Ovary (tissue), 10 donors: ENCODE measurements at places on chromosomes 2 and 18. TPM values are rescaled to one million over a fixed set of nuclear protein-coding genes. Genes with fewer than 3 reads are reported as not detected.
A peak's percentile ranks its signal among the peaks of the same experiment; 100 is the strongest.

- peak overlapping the region; percentile 62 for H3K27ac ChIP-seq
- H3K27me3 ChIP-seq, result no peaks in the 10 kb centered on the region
- DNase-seq, result peak; percentile 77
- no peaks in the 10 kb centered on the region for H3K36me3 ChIP-seq
- no peak overlapping the region for H3K4me3 ChIP-seq
Observed at GRCh38 chr2:240369801-240370585, 65.5 kb upstream of the GPC1 start.

- no peaks in the 10 kb centered on the region for H3K27me3 ChIP-seq
- no peak for DNase-seq
- H3K27ac ChIP-seq, result no peak overlapping the region
- peaks cover 1% of the 10 kb centered on the region for H3K4me1 ChIP-seq
- H3K36me3 ChIP-seq, result no peaks in the 10 kb centered on the region
- H3K4me3 ChIP-seq, result no peak overlapping the region
Observed at GRCh38 chr18:27412556-27412955, 227.4 kb upstream of the CHST9 start.

DNA sequence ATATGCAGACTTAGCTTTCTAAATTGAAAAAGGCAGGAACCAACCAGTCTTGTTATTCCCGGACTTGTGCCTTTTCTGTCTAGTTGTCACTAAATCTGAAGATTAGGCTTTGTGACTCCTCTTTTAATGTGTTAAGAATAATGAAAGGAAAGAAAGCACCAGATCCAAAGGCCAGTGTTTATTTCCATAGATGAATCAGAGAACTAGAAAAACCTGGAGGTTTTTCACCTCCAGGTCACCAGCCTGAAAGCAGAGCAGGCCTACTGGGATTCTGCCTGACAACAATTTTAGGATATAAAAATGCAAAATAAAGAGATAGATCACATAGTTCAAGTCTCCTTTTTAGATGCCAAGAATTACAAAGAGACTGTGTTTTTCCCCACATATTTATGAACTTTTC lies 160.4 kb downstream of the GULP1 start:
- no peak for DNase-seq
- no peaks in the 10 kb centered on the region for H3K27me3 ChIP-seq
- H3K4me1 ChIP-seq, result peaks cover 3% of the 10 kb centered on the region
- no peak overlapping the region for H3K4me3 ChIP-seq
- H3K36me3 ChIP-seq, result no peaks in the 10 kb centered on the region
- H3K27ac ChIP-seq, result no peak overlapping the region

DNA sequence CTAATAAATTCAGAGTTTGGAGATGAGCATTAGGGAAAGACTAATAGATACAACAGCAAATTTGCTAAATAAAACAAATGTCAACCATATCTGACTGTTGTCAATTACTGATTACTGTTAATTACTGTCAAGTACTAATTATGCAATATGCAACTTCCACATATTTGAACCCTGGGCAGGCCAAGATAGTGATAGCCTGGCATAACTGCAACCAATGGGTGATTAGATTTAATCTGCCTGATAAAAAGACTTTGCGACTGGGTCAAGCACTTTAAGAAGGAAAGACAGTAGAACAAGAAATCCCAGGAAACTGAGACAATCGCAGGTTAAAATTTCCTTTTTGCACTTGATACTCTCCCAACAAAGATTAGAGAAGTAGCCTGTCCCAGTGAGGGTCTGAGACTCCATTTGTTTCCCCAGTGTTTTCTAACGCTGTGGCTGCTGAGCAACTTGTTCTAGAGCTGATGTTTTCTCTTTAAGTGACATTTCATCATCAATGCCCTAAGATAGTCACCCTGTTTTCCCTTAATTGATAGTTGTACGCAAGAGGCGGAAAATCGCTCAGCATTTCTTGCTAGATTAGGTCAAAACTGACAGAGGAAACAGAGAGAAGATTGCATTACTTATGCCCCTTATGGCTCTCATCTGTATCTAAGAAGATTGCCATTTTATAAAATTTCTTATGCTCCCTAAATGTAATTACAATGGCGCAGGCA lies 17.8 kb downstream of the ARHGAP15 start:
- DNase-seq, result no peak
- no peaks in the 10 kb centered on the region for H3K36me3 ChIP-seq
- no peaks in the 10 kb centered on the region for H3K27me3 ChIP-seq
- no peak overlapping the region for H3K27ac ChIP-seq

DNA sequence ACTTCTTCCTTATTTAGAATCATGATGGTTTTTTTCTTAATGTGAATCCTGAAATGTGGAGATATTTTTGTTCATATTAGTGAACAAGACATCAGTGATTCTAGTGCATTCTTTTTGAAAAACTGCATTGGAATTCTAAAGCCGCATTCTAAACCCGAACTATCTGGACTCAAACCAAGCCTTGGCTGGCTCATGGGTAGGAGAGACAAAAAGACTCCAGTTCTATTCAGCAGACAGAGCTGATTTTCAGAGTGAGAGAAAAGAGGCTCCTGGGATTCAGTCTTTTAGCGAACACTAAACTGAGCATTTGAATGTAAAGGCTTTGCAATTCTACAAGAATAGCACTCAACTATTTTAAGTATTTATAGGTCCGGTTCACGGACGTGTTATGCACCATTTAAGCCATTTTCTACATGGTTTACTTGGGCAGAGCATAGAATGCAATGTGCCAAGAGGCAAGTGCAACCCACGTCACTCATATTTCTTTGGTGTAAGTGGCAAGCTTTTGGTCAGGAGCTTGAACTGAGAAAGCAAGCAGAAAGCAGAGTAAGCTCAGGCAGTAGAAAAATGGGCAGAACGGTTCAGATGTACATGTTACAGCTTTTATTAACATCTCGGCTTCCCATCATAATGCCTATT lies 227.3 kb upstream of the RAB12 start:
- no peaks in the 10 kb centered on the region for H3K27me3 ChIP-seq
- H3K4me1 ChIP-seq, result no peaks in the 10 kb centered on the region
- H3K27ac ChIP-seq, result no peak overlapping the region
- no peak for DNase-seq
- H3K4me3 ChIP-seq, result no peak overlapping the region
- no peaks in the 10 kb centered on the region for H3K36me3 ChIP-seq

GRCh38 chr18:36467614-36468013 lies 170.1 kb downstream of the FHOD3 start:
- no peaks in the 10 kb centered on the region for H3K4me1 ChIP-seq
- H3K4me3 ChIP-seq, result no peak overlapping the region
- no peaks in the 10 kb centered on the region for H3K27me3 ChIP-seq
- no peak overlapping the region for H3K27ac ChIP-seq
- H3K36me3 ChIP-seq, result no peaks in the 10 kb centered on the region

GRCh38 chr2:219680958-219681693 lies 53.7 kb downstream of the SLC4A3 start:
- DNase-seq, result no peak
- no peaks in the 10 kb centered on the region for H3K27me3 ChIP-seq
- no peaks in the 10 kb centered on the region for H3K36me3 ChIP-seq
- no peak overlapping the region for H3K4me3 ChIP-seq
- H3K27ac ChIP-seq, result no peak overlapping the region

GRCh38 chr2:47300081-47300480 lies 102.9 kb upstream of the MSH2 start:
- no peaks in the 10 kb centered on the region for H3K36me3 ChIP-seq
- no peaks in the 10 kb centered on the region for H3K27me3 ChIP-seq
- no peak overlapping the region for H3K27ac ChIP-seq
- H3K4me1 ChIP-seq, result peaks cover 3% of the 10 kb centered on the region
- H3K4me3 ChIP-seq, result no peak overlapping the region

DNA sequence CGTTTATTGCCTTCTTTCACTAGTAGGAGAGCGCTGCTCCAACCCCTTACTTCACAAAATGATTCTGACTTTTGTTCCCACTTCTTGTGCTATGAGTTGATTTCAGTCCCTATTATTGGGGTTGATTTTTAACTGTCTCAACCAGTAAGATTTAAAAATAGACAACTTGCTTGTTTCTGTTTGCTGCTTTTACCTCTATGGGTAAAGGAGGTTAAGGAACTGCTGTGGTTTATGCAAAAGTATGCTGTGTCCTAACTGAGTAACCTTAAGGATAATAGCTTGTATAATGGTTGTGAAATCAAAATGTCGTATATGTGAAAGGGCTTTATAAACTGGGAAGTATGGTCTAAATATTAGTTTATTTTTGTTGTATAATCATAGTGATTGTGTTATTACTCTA lies 22.6 kb downstream of the ALMS1 start:
- H3K4me1 ChIP-seq, result no peaks in the 10 kb centered on the region
- H3K27me3 ChIP-seq, result no peaks in the 10 kb centered on the region
- no peak overlapping the region for H3K27ac ChIP-seq
- DNase-seq, result no peak
- no peak overlapping the region for H3K4me3 ChIP-seq

- no peak overlapping the region for H3K27ac ChIP-seq
- H3K27me3 ChIP-seq, result no peaks in the 10 kb centered on the region
- DNase-seq, result no peak
- H3K4me3 ChIP-seq, result no peak overlapping the region
- no peaks in the 10 kb centered on the region for H3K36me3 ChIP-seq
Observed at GRCh38 chr2:191289049-191289448, 43.8 kb downstream of the MYO1B start.

DNA sequence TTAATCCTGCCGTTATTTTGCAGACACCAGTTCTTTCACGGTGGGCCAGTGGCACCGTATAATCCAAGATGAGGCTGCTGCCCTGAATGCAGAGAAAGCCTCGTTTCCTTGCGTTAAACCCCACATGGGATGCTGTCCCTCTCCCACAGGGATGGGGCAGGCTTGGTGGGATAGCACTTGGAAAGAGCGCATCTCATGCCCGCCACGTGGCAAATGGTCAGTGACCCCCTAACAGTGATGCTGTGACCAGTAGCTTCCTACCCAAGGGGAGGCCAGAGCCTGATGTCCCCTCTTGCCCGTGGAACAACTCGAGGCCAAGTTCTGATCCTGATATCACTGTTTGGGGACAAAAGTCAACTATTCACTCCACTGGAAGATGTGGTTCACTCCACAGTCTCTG lies 73.3 kb downstream of the RHOB start:
- H3K36me3 ChIP-seq, result no peaks in the 10 kb centered on the region
- no peak overlapping the region for H3K27ac ChIP-seq
- no peaks in the 10 kb centered on the region for H3K27me3 ChIP-seq
- H3K4me1 ChIP-seq, result peaks cover 3% of the 10 kb centered on the region
- DNase-seq, result peak; percentile 21
- H3K4me3 ChIP-seq, result no peak overlapping the region

GRCh38 chr2:109538546-109538945 lies 75.2 kb downstream of the SEPTIN10 start:
- peaks cover 6% of the 10 kb centered on the region for H3K4me1 ChIP-seq
- H3K36me3 ChIP-seq, result no peaks in the 10 kb centered on the region
- no peaks in the 10 kb centered on the region for H3K27me3 ChIP-seq
- H3K27ac ChIP-seq, result no peak overlapping the region

- no peaks in the 10 kb centered on the region for H3K27me3 ChIP-seq
- no peaks in the 10 kb centered on the region for H3K36me3 ChIP-seq
- H3K4me3 ChIP-seq, result no peak overlapping the region
Observed at GRCh38 chr2:1586251-1586922, 157.9 kb downstream of the PXDN start.

GRCh38 chr2:218962859-218963492 lies 3.5 kb downstream of the CDK5R2 start:
- DNase-seq, result peak; percentile 68
- no peaks in the 10 kb centered on the region for H3K4me1 ChIP-seq
- H3K36me3 ChIP-seq, result no peaks in the 10 kb centered on the region
- H3K27me3 ChIP-seq, result no peaks in the 10 kb centered on the region
- no peak overlapping the region for H3K27ac ChIP-seq

DNA sequence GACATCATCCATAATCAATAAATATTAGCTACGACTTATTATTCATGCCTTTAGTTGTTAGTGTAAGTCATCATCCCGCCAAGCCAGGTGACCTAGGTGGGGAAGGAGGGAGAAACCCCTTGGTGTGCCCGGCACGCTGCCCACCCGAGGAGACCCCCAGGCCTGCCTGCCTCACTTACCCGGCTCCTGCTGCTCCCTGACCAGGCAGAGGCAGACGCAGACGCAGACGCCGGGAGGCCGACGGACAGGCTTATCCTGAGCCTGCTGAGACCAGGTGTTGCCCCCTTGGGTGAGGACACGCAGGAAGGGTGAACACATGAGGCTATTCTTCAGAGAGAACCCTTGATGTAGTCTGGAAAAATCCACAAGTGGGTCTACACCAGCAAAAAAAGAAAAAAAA lies 401.8 kb downstream of the GALR1 start:
- H3K36me3 ChIP-seq, result no peaks in the 10 kb centered on the region
- H3K4me3 ChIP-seq, result no peak overlapping the region
- no peaks in the 10 kb centered on the region for H3K27me3 ChIP-seq
- no peak overlapping the region for H3K27ac ChIP-seq
- no peaks in the 10 kb centered on the region for H3K4me1 ChIP-seq

DNA sequence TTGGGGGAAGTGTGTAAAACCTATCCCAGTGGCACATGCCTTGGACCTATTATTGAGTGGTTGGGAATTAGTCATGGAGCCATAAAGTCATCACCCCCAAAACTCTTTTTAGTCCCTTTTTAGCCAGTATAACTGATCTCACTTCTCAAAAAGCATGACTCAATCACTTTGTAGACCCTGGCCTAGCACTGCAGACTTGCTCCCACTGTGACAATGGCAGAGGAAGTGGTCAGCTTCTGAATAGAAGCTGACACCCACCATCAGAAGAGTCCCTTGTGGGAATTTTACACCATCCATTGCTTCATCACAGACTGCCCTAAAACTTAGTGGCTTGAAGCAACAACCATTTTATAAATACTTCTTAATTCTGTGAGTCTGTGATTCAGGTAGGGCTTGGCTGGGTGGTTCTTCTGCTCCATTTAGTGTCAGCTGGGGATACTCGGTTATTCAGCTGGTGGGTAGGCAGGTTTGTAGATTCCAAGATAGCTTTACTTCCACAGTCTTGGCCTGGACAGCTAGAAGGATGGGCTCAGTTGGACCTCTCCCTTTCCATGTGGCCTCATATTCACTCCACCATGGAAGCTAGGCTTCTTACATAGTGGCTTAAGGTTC lies 10.8 kb upstream of the ITGA6 start:
- no peaks in the 10 kb centered on the region for H3K4me1 ChIP-seq
- H3K36me3 ChIP-seq, result no peaks in the 10 kb centered on the region
- H3K4me3 ChIP-seq, result no peak overlapping the region
- H3K27ac ChIP-seq, result no peak overlapping the region
- no peak for DNase-seq

- no peak for DNase-seq
- no peaks in the 10 kb centered on the region for H3K36me3 ChIP-seq
- H3K4me1 ChIP-seq, result no peaks in the 10 kb centered on the region
- no peak overlapping the region for H3K27ac ChIP-seq
Observed at GRCh38 chr2:101330253-101330933, 21.9 kb upstream of the RNF149 start.

C2orf15 gene
- total RNA-seq, result 1.2 TPM

BOK gene
- total RNA-seq, result 10.9 TPM

LIMS3 gene
- total RNA-seq, result 4.2 TPM

CD8B2 gene
- total RNA-seq, result 0.07 TPM

SCN9A gene
- total RNA-seq, result 2.8 TPM

TDRD15 gene
- total RNA-seq, result 0.23 TPM

PLCL1 gene
- 13.5 TPM for total RNA-seq
